ENCODE measurements at places on chromosomes 4 and X. TPM values are rescaled to one million over a fixed set of nuclear protein-coding genes. Genes with fewer than 3 reads are reported as not detected.

DNA sequence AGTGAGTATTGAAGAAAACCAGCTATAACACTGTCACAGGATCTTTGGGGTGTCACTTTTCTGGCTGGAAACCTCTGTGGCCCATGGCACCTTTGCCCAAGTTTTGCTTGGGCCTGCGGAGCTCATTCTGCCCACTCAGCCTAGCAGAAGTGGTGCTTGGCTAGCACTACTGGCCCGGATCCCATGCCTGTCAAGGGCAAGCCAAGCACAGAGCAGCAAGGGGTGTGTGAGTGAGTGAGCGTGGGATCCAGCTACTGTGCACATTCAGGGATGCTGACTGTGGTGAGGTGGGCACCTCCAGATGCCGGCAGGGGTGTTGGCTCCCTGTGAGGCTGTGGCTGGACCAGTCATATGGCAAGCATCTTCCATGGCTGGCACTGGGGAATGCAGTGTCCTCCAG, 55.4 kb upstream of the RASGEF1B start:
- DNase-seq: no peak

DNA sequence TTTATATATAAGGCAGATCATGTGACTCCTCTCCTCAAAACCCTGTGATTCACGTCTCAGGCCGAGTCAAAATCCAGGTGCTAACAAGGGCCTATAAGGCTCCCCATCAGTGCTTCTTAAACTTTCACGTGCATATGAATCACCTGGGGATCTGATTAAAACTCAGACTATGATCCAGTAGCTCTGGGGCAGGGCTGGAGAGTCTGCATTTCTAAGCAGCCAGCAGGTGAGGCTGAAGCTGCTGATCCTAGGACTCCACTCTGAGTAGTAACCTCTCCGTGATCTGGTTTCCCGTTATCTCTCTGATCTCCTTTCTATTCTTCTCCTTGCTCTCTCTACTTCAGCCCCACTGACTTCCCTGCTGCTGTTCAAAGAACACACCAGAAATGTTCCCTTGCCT, 252.4 kb upstream of the RPS6KA3 start:
- no peak for DNase-seq

DNA sequence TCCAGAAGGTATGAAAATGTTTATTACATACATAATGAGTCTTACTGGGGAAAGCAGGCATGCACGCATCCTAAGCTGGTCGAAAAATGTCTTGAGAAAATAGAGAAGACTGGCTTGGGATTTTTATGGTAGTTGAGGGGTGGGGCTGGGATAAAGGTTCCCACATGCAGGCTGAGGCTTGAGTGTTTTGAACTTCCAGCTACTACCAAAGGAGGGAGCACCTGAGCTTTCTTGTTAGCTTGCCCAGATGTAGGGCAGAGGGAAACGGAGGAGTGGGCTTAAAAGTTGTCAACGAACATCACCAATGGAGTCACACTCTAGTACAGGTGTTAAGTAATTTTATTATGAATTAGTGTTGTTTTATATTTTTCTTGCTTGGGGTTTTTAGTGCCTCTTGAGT, 39.6 kb upstream of the SRPX start:
- DNase-seq: peak; percentile 18

GRCh38 chrX:94288325-94288724, 614.3 kb downstream of the FAM133A start:
- DNase-seq: no peak

DNA sequence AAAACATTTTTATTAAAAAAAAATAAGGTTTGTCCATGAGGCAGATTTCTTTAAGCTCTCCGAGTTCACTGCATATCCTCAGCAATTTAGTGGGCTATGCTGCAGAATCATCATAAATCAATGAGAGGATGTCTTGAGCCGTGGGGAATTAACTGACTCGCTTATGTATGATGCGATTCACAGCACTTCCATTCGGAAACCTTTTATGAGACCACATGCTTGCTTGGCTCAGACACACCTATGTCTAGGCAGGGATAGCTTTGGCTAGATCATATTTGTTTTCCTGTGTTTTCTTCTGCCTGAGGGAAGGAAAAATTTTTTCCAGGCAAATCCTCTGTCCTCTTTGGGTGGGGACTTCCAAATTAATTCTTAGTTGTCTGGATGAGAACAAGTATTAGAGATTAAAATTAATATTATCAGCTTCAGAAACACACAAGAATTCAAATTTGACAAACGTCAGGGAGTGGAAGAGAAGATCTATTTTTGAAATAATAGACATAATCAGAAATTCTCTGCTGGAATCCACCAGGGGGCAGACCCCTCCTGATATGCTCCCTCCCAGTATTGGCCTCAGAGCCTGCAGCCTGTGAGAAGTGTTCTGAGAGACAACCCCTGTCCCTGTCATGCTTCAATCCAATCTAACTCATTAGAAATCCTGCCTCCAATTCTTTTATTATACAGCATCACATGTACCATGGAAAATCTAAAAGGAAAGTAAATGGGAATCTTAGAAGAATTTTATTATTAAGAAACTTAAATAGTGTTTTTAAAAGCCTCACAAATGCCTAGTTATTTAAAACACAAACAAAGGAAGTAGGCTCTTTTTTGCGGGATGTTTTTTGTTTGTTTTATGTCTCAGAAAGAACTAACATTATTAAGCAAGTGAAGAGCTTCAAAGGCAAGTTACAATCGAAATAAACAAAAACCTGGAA, 345.1 kb upstream of the TACR3 start:
- peak; percentile 15 for DNase-seq

DNA sequence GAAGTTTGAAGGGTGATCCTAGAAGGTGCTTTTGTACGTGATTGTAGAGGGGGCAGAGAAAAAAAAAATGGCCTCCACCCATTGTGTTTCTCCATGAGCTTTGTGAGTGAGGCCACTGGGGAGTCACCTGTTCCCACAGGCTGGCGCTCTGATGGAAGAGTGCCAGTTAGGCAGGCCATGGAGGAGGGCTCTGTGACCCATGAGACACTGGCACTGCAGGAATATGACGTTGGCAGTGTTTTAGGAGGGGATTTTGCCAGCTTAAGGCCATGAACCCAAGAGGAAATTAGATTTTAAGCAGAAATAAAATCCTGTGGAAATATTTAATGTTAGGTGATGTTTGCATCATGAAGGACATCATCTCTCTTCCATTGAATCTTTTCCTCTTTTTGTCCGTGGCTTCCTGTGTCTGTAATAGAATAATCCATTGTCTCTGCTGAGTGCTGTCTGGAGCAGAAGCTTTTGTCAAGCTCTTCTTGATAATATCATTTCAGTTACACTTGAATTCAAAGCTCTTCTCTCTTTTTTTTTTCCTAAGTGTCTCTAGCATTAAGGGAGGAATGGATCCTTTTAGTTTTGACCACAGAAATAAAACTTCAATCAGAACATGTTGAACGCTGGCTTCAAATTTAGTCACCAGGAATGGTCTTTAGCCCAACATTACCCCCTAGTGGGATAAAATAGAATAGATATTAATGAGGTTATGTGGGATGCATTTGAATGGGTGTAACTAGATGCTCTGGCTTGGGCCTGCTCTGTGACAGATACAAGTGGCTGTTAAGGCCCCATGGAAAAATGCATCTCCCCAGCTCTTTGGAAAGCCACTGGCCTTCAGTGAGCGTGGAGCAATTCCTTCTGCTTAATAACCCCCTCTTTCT, 41.0 kb upstream of the UCP1 start:
- DNase-seq: peak; percentile 30

- no peak for DNase-seq
Measured at GRCh38 chr4:98293104-98293887, 32.1 kb downstream of the RAP1GDS1 start.

DNA sequence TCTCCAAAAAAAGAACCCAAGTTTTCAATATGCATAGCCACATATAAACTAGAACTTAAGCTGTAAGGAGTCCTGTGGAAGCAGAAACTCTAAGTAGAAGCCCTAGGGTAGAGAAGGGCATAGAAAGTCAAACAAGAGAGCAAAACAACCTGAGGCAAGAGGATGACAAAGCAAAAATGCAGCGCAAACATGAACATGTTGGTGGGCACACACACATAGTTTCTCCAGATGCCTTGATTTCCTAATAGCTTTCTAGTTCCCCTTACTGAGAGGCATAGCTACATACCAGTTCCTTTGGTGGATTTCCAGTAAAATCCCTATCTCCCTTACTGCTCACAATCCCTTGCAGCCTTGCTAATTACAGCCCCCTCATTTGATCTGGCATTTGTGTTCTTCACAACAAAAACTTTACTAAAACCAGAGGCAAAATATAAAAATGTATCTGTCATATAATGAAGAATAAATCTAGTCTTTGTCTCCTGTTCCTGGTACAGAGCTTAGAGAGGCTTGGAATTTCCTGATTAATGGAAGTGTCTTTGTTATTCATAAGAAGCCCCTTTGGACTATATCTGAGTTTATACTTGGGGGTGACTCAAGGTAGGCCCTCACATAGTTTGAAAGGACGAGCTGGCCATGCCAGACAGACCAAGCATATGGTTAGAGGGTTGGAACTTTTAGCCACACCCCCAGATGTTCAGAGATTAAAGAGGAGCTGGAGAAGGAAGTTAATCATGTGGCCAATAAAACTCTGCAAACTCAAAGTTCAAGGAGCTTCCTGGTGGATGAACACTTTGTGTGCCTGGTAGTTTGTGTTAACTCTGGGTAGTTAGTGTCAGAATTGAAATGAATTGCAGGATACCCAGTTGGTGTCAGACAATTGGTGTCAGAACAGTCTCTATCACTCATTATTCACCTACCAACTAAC, 52.7 kb upstream of the ZCCHC13 start:
- DNase-seq: no peak

The SMR3B gene
- not detected for total RNA-seq

The GPRIN3 gene
- 0.03 TPM for total RNA-seq

The LRP2BP gene
- total RNA-seq: 0.33 TPM

The ZNF595 gene
- 36.7 TPM for total RNA-seq

The RNF128 gene
- total RNA-seq: 5.0 TPM

The KLHL4 gene
- 27.6 TPM for total RNA-seq
